KG1 (cell line): ENCODE measurements at places on chromosomes 11 and 22.
A peak's percentile ranks its signal among the peaks of the same experiment; 100 is the strongest.

- no peak for DNase-seq
Measured at GRCh38 chr22:47051441-47052071, 289.1 kb downstream of the TBC1D22A start.

- DNase-seq = no peak
Measured at GRCh38 chr22:17348464-17349103, 20.7 kb upstream of the CECR2 start.

DNA sequence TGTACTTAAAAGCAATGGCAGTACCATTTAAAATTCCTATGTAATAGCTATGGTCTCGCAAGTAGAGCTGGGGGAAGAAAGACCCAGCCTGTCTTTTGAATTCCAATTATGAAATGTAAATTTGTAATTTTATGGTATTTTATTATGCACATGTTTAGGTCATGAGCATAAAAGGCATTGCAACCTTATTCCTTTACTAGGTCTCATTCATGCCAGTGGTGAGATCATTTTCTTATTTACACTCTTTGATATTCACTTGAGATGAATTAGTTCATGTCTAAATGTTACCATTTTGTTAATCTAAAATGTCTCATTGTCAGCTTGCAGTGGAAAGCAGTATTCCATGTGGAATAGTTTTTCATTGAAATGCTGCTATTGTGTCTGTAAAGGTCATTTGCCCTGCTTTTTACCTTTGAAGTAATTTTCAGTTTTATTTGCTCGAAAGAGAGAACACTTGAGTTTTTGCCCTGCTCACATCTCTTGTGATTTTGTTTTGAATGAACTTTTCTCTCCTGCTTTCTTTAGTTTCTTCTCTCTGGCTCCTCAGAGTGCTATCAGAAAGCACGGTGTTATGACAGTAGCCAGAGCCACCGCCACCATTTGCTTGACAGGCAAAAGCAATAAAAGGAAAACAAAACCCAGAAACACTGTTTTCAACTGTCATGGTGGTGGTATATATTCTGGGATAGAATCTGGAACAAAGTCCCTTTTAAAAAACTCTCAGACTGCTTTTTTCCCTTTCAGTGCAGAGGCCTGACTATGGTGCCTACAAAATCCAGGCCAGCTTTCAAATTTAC lies 37.2 kb upstream of the RAG2 start:
- DNase-seq = no peak

GRCh38 chr11:58576887-58577471 lies 1.3 kb upstream of the LPXN start:
- no peak for DNase-seq

GRCh38 chr22:34858066-34858465 lies 207.9 kb upstream of the ISX start:
- no peak for DNase-seq

GRCh38 chr11:823441-824291 lies 4.1 kb upstream of the CRACR2B start:
- no peak for DNase-seq

GRCh38 chr11:69385144-69385820 lies 91.3 kb downstream of the MYEOV start:
- DNase-seq = no peak

GRCh38 chr11:111944651-111945051 lies 7.5 kb downstream of the DIXDC1 start:
- no peak for DNase-seq

DNA sequence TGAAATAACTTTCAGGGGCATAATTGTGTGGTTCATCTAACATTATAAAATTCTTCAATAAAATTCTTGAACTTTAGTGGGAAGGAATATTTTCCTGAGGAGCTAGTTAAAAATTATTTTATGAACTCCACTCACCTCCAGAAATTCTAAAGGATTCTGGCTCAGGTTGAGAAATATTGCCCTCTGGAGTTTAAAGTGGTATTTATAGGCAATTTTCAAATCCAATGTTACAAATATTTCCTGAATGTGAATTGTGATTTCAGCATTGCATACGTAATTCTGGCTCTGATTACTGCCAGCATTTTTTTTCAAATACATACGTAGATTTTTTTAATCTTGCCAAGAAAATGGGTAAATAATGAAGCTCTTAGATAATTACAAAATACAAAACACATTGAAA lies 598.2 kb upstream of the ANO3 start:
- no peak for DNase-seq

GRCh38 chr11:22467248-22467647 lies 129.1 kb downstream of the SLC17A6 start:
- DNase-seq = no peak

DNA sequence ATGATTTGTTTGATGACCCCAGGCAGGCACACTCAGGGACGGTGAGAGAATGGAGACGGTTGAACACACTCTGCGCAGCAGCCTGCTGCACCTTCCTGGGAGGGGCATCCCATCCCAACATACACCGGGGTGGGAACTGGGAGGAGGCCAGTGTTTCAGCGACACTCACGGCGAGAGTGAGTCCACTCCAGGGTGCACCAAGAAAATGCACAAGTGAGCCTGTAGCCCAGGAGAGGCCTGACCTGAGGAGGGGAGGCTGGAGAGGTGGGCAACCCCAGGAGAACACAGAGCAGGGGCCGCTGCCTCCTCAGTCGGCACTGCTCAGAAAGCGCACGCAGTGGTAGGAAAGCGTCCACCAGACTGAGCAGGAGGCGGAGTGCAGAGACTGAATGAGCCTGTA lies 54.5 kb downstream of the IGF2 start:
- DNase-seq = no peak

- DNase-seq = no peak
Measured at GRCh38 chr11:60932605-60933356, 8.5 kb downstream of the TMEM132A start.

- DNase-seq = peak; percentile 93
Measured at GRCh38 chr11:75350743-75351540, 519 bp downstream of the ARRB1 start.

DNA sequence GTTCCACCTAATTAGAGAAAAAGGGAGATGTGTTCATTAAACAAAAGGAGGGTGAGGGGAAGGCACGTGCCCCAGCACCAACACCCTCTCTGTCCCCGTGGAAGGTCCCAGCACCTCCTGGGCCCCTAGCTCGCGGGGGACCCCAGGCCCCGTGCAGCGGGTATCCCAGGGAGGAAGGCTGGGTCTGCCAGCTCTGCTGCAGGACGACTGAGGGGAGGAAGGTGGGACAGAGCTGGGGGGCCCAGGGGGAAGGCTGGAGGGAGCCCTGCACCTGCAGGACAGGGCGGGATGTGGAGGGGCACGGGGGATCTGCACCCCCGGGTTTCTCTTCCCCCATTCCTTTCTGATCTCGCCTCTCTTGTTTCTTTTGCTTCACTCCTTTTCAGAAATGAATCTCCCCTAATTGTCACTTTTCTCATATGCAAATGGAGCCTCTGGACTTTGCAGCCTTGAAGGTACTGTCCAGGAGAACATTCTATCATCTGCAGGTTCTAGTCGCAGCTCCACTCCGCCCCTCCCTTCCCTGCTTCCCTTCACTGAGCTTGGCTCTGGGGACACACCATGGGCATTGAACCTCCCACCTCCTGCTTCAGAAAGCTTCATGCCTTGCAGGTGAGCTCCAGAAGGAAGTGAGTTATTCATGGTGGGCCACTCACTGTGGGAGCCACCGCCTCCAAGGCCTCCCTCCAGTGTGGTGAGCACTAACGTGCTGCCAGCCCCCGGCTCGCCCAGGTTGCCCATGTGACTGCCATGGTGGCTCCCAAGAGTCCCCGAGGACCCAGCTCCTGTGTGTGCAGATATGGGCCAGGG lies 111.0 kb downstream of the ST3GAL4 start:
- DNase-seq = no peak

DNA sequence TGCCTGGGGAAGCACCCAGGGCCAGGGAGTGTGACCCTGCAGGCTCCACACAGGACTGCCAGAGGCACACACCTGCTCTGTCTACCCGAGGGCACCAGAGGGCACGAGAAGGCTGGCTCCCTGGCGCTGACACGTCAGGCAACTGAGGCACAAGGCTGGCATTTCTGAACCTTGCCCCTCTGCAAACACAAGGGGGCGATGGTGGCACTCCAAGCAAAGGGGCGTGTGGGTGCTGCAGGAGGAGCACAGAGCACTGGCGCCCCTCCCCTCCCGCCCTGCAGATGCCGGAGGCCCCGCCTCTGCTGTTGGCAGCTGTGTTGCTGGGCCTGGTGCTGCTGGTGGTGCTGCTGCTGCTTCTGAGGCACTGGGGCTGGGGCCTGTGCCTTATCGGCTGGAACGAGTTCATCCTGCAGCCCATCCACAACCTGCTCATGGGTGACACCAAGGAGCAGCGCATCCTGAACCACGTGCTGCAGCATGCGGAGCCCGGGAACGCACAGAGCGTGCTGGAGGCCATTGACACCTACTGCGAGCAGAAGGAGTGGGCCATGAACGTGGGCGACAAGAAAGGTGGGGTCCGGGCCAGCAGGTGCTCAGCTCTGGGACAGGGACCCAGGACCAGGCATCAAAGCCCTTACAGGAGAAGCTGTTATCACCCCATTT lies 20.8 kb upstream of the TXNRD2 start:
- no peak for DNase-seq

- no peak for DNase-seq
Measured at GRCh38 chr11:83941050-83941449, 654.9 kb upstream of the CCDC90B start.

- DNase-seq = no peak
Measured at GRCh38 chr11:31340903-31341572, 28.5 kb downstream of the DCDC1 start.

GRCh38 chr11:58775066-58775708 lies 43.4 kb upstream of the GLYAT start:
- no peak for DNase-seq

DNA sequence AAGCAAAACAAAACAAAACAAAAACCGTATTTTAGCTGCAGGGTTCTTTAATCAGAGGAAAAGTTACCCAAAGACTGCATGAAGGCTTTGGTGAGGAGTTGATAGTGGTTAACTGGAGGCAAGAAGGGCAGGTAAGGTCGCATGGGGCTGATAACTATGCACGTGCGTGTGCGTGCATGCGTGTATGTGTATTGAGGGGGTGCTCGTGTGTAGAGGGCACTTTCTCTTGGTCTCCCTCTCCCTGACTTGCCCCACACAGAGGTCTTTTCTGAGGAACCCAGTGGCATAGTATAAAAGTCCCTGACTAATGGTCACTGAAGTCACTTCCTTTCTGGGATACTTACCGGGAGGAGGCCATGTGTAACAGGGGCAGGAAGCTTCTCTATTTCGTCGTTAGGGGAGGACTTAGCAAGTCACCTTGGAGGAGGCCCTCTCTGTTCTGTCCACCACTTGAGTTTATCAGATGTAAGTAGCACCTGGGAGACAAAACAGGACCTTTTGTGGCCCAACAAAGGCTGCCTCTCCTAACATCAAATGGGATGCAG lies 20.1 kb upstream of the FCHSD2 start:
- DNase-seq = no peak

- DNase-seq = no peak
Measured at GRCh38 chr22:40423882-40424640, 53.7 kb downstream of the SGSM3 start.

GRCh38 chr11:94638301-94638901 lies 71.2 kb downstream of the PIWIL4 start:
- DNase-seq = no peak

GRCh38 chr11:121711939-121712338 lies 259.2 kb upstream of the SORL1-AS1 start:
- no peak for DNase-seq

DNA sequence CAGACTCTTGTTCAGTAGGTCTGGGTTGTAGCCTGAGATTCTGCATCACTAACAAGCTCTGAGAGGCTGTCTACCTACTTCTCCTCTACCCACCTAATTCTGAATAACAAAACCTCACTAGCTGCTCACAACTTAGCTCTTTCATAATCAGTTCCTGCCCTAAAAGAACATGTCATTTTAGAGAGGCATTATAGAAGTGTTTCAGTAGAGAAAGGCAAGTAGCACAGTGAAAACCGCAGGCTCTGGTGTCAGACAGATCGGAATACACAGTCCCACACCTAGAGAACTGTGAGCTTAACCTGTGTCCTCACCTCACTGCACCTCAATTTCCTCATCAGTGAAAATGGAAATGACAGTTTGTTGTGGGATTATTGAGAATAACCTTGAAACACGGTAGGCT lies 1337.6 kb upstream of the TENM4 start:
- no peak for DNase-seq

- no peak for DNase-seq
Measured at GRCh38 chr11:34331736-34332135, 26.1 kb downstream of the ABTB2 start.

DNA sequence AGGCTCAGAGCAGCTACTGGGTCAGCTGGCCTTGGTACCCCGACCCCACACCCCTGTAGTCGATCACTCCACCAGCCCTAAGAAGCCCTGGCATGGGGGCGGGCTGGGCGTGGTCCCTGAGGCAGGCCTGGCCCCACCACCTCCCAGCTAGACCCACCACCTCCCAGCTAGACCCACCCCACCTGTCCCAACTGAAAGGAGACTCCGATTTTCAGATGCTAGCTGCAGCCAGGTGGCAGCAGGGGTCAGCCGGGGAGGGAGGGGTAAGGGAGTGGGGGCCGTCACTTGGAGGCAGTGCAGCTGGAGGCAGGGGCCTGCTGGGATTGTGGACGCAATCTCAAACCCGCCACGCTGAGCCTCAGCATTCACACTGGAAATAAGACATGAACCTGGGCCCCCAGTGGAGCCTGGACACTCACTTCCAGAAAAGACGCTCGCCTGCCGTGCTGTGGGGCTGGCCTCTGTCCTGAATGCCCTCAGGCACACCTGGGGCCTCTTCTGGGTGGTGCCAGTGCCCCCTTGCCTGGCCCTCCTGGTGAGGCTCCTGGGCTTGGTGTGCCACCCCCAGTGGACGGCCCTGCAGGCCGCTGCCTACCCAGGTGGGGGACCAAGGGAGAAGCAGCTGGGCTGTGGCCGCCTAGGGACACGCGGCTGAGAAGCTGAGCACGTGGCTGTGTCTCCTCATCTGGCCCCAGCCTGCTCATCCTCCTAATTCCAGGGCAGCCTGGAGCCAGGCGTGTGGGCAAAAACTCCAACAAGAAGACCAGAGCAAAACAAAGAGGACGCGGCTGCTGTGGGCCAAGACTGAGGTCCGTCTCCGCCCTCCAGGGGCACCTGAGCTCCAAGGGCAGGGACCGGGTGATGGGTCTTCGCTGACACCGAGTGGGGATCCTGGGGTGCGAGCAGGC lies 26.7 kb downstream of the OSBPL5 start:
- no peak for DNase-seq

GRCh38 chr22:46875089-46875488 lies 112.6 kb downstream of the TBC1D22A start:
- DNase-seq = no peak

GRCh38 chr11:20875889-20876288 lies 206.5 kb downstream of the NELL1 start:
- no peak for DNase-seq

GRCh38 chr22:30047364-30047738 lies 32.9 kb upstream of the HORMAD2 start:
- no peak for DNase-seq

DNA sequence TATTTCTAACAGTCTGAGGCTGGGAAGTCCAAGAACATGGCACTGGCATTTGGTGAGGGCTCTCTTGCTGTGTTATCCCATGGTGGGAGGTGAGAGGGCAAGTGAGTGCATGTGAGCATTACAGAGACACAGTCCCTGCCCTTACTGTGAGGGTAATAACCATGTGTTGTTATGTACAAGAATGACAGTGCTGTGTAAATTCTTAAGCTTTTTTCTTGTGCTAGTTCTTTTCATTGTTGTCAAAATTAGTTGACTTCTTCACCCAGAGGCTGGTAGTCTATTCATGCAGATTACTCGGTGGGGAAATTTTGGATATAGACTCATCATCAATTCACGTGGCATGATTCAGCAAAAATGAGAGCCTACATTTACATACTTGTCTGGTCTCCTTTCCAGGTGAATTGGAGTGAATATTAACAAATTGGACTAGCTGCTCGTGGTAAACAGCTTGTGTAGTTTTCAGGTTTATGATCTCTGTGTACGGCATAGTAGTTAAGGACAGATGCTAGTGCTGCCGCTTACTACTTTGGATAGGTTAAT lies 49.3 kb downstream of the ATXN10 start:
- no peak for DNase-seq
